ENCODE measurements at places on chromosomes 13 and 19. TPM values are rescaled to one million over a fixed set of nuclear protein-coding genes. Genes with fewer than 3 reads are reported as not detected.

GRCh38 chr13:101706651-101707050 is 254.2 kb downstream of the ITGBL1 start:
- peak; percentile 4 for DNase-seq

DNA sequence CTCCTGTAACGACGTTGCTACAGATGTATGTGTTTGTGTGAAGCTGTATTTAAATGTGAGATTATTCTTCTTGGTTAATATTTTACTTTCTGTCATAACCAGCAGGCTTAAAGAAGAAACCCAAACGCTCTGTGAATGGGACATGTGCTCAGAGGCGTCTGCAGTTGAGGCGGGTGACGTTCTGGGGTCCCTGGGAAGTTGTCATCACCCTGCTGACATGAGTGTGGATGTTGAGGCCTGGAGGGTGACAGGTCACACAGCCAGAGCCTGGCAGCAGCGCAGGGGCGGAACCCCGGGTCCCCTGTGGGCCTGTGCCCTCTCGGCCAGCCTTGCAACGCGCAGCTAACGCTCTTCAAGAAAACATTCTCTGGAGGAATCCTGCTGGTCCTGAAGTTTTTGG is 16.6 kb downstream of the RASA3 start:
- no peak for DNase-seq

DNA sequence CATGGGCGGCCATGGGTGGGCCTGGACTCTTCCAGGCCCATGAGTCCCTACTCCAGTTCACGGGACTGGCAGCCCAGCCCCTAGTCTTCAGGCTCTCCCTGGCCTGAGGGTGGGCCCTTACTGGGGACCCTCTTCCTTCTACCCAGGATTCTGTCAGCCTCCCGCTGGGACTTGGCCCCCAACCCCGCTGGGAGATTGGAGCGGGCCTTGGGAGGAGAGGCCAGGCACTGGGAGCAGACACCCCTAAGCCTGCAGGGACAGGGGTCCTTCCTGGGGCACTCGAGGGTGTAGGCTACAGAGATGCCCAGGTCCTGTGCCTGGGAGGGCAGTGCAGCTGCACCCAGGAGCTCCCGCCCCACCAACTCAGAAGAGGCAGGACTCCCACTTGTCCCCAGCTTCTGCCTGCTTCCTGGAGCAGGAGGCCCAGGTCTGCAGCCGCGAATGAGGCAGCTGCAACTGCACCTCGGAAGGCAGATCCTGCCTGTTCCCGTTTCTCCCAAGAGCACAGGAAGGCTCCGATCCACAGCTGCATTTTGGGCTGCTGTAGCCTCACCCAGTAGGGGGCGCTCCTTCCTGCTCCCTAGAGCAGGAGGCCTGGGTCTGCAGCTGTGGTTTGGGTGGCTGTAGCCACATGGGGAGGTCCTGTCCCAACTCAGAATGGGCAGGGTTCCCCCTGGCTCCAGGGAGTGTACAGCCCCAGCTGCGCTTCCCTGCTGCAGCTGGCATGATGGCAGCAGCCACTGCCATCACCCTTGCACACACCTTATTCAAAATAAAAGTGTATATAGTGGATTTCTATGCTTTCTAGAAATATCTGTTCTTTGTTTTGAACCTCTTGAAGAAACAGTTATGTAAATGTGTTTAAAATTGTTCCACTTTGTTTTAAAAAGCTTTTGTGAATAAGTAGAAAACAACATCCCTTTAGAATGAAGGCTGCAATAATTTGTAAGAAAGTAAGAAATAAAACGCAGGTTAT is 46.8 kb downstream of the TEX26 start:
- DNase-seq, result peak; percentile 16

GRCh38 chr13:31793246-31793645 is 53.9 kb downstream of the RXFP2 start:
- DNase-seq, result no peak

GRCh38 chr13:28704282-28704681 is 14.5 kb downstream of the SLC46A3 start:
- DNase-seq, result no peak

GRCh38 chr13:26184791-26185250 is 37.3 kb downstream of the RNF6 start:
- DNase-seq, result peak; percentile 72

GRCh38 chr13:71583581-71583980 is 283.4 kb downstream of the DACH1 start:
- DNase-seq, result no peak

The ZNF835 gene
- not detected for total RNA-seq

The RGCC gene
- 0.20 TPM for total RNA-seq

GRCh38 chr13:78867655-78868054 is 208.7 kb upstream of the OBI1 start:
- peak; percentile 20 for DNase-seq

The MAB21L1 gene
- not detected for total RNA-seq

DNA sequence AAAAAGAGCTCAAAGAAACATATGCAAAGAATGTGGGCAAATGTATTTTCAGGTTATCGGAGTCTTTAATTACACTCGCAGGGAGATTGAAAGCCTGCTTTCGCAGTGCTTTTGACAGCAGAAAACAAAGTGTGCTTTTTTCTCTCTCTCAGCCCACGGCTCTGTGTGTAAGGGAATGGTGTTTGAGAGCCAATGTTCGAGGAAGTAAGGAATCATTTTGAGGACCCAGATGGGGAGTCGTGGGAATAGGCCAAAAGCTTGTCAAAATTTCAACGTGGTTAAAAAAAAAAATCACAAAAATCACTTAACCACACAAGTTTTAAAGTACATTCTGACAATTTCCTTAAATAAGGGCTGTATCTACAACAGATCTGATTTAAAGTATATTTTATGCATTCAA is 197.1 kb upstream of the IRS2 start:
- DNase-seq, result no peak

The HCST gene
- 0.24 TPM for total RNA-seq

DNA sequence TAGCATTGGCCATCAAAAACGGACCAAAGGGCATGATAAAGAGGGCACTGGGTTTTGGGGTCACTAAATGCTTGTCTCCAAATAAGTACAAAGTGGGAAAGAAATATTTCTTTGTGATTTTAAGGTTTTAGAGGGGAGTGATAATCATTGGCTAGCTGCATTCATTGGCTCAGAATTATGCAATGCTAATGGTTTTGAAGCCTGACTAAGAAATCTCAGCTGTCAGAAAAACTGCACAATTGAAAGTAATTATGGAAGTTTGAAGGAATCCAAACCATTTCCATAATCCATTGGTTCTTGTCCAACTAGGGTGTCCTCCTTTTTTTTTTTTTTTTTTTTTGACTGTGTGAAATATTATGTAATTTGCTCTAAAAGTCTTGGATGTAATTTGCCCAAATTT is 88.2 kb upstream of the ARGLU1 start:
- DNase-seq, result no peak

DNA sequence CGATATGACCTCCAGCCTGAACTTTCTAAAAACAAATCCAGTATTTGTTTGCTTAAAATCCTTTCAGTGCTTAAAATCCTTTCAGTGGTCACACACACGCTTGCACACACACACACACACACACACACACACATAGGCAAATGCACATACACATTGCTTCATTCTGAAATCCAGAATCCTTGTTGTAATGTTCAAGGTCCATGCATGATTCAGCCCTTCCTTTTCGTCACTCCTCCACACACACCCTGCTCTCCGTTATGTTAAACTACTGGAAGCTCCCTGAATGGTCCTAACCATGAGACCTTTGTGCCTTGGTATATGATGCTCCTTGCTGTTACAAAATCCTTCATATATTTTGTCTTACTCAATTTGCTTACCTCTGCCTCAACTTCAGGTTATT is 44.9 kb downstream of the SERTM1 start:
- DNase-seq, result peak; percentile 50

GRCh38 chr13:59477011-59477410 is 686.7 kb downstream of the DIAPH3 start:
- peak; percentile 2 for DNase-seq

GRCh38 chr13:66329988-66330451 is 900.1 kb downstream of the PCDH9 start:
- DNase-seq, result no peak

The TUBB4A gene
- total RNA-seq, result not detected

DNA sequence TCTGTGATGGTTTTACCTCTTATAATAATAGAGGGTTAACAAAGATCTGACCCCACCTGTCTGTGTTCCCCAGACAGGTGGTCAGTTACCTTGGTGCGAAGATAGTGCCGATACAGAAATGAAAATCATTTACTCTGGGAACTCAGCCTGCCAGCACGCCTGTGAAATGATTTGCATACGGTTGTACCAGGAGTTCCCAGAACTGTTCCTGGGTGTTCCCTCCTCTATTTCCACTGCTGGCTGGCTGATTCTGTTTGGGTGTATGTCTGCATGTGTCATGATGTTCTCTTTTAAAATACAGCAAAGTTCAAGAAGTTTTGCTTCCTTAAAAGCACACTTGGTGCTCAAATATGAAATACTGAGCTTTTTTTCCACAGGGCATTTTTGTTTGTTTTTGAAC is 527.1 kb downstream of the FGF9 start:
- DNase-seq, result no peak

DNA sequence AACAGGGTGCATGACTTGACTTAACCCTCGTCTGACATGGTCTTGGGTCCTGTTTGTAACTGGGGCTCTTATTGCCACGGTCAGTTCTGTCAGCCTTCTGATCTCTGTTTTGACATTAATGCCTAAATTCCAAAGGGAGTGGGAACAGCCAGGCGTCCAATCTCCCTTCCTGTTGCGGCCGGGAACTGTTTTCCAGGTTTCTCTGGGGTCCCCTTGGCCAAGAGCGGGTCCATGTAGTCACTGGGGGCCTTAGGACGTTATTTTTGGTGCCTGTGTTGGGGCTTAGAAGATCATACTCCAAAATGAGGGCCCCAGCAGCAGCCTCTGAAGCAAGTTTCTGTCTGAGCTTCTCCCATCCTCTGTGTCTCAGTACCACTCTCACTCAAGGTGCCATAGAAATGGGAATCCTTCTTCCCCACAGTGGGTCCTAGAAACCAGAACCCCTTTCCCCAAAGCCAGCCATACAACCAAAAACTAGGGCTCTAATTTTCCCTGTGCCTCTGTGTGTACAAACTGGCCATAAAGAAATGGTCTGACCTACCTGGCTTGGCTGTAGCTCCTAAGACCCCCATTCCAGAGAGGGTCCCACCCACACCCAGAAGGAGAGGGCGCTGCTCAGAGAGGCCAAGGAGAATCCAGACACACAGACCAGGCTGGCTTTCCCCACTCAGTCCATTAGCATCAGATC is 50.4 kb downstream of the C13orf46 start:
- DNase-seq, result no peak

GRCh38 chr13:108961542-108962125 is 332.2 kb downstream of the MYO16 start:
- peak; percentile 43 for DNase-seq

- no peak for DNase-seq
These were observed 4.9 kb upstream of the SGCG start for GRCh38 chr13:23175920-23176319.

DNA sequence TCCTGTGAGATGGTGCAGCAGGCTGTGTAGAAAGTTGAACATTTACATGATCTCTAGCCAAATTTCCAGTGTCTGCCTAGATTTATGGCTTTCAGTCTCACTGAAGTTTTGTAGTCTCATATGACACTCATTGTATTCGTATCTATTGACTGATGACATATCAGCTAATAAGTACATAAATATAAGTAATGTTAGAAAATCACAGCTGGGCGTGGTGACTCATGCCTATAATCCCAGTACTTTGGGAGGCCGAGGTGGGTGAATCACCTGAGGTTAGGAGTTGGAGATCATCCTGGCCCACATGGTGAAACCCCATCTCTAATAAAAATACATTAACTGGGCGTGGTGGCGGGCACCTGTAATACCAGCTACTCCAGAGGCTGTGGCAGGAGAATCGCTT is 54.7 kb upstream of the HTR2A start:
- no peak for DNase-seq

- DNase-seq, result peak; percentile 6
These were observed 65.8 kb upstream of the SLITRK6 start for GRCh38 chr13:85864963-85865530.

DNA sequence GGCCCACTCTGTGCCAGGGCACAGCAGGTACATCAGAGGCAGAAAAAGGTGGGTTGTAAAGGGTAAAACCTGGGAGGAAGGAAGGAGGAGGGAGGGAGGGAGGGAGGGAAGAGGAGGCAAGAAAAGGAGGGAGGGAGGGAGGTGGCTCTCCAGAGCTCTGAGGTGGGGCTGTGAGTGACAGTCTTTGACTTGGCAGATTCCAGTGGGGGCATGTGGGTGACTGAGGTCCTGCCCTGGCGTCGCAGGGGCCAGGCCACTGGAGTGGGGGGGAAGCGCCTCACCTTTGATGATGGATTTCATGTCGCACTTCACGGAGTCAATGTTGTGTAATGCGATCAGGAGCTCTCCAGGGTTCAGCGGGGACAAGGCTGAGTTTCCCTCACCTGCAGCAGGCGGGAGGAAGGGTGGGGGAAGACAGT is 6.0 kb upstream of the RSPH6A start:
- no peak for DNase-seq

The ADGRE1 gene
- total RNA-seq, result not detected

- no peak for DNase-seq
These were observed 26.3 kb upstream of the UQCRFS1 start for GRCh38 chr19:29239213-29239776.

GRCh38 chr19:4557144-4557970 is 2.1 kb downstream of the SEMA6B start:
- DNase-seq, result no peak

The ZNF546 gene
- 4.1 TPM for total RNA-seq

DNA sequence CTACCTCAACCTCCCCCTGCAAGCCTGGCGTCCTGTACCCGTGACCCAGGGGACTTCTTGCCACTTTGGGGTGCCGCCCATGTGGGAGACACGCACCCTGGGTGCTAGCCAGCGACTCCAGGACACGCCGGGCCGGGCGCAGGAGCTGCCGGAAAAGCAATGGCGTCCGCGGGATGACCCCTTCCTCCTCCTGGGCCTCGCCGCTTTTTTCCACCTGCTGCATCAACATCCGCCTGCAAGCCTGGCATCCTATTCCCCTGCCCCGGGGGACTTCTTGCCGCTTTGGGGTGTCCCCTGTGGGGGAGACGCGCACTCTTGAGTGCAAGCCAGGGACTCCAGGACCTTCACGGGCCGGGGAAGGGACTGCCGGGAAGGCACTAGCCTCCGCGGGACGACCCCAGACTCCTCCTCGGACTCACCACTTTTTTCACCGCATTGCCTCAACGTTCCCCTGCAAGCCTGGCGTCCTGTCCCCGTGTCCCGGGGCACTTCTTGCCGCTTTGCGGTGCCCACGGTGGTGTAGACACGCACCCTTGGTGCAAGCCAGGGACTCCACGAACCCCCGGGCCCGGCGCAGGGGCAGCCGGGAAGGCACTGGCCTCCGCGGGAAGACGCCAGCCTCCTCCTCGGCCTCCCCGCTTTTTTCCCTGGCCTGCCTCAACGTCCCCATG is 237.8 kb downstream of the TUBA3C start:
- DNase-seq, result no peak

The WDR87 gene
- total RNA-seq, result not detected

The NLRP11 gene
- 0.02 TPM for total RNA-seq

Measured in HepG2 (cell line).